ENCODE measurements at places on chromosomes 16 and 17.

- no peak for DNase-seq
Measured at GRCh38 chr16:50613964-50614474, 65.8 kb downstream of the NKD1 start.

DNA sequence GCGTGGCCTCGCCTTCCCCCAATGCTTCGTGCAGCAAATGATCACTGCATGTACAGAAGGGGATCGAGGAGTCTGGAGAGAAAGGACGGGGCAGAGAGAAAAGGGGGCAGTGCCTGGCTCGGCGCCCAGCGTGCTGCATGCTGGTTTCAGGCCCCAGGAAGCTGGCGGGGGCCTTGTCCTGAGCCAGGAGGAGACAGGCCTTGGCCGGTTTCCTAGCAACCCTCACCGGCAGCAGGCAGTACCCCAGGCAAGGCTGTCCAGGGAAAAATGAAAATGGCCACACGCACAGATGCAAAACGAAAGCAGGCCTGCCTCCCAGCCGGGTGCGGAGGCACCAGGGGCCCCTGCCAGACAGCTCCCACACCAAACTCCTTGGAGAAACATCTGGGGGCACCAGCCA is 126.3 kb downstream of the ZFHX3 start:
- DNase-seq = no peak

- DNase-seq = no peak
Measured at GRCh38 chr17:62091804-62092203, 26.7 kb upstream of the MED13 start.

DNA sequence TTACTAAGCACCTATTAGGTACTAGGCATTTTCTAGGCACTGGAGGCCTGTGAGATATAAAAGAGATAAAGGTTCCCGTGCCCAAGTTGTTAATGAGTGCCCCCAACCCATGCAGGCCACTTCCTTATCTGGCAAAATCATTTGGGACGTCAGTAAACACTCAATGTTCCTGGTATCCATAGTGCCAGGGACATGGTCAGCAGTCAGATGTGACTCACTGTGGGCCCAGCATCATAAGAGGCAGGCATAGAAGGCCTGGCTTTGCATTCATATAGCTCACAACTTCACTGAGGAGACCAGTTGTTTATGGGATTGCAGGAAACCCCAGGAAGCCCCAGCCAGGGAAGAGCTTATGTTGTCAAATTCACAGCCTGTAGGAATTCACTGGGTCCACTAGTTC is 81.1 kb downstream of the MRC2 start:
- DNase-seq = no peak

- no peak for DNase-seq
Measured at GRCh38 chr17:65323049-65323448, 185.9 kb downstream of the RGS9 start.

DNA sequence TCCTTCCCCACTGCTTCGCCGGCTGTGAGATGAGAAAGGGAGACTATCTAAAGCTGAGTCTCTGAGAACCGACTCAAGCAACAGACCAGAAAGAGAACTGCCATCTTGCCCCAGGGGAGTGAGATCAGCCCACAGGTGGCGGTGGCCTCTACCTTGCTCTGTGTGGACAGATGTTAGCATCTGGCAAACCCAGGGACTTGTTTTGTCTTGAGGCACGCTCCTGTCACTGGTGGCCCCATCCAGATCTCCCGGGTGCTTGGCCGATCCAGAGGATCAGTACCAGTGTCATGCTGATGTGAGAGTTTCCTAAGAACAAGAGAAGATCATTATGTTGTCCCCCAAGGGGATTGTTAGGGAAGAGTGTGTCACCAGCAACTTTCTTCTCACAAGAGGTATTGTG is 101.4 kb downstream of the CACNG3 start:
- no peak for DNase-seq

- no peak for DNase-seq
Measured at GRCh38 chr17:55527540-55528118, 16.4 kb upstream of the SMIM36 start.

DNA sequence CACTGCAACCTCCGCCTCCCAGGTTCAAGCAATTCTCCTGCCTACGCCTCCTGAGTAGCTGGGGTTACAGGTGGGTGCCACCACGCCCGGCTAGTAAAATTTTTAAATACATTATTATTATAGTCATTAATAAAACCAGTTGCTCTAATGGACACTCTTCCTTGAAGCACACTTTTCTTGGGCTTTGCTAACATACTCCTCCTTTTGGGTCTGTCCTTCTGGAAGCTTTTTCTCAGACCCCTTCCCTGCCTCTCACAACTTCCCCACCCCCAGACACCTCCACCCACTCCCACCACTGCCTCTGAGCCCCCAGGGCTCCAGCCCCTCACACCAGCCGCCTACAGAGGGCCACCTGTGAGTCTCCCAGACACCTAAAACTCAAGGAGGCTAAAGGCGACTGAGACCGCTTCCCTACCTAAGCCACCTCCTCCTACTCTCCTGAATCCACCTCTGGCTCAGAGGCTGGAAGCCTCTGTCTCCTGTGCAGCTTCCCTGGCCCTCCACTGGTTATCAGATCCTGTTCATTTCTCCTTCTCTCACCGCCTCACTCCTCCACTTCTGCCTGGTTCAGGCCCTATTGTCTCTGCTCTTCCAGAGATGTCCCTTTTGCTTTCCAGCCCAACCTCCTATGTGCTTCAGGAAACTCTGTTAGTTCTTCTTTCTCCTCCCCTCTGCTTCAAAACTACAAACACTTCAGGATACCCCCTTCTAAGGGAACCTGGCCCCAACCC is 2.1 kb upstream of the CUEDC1 start:
- DNase-seq = no peak

DNA sequence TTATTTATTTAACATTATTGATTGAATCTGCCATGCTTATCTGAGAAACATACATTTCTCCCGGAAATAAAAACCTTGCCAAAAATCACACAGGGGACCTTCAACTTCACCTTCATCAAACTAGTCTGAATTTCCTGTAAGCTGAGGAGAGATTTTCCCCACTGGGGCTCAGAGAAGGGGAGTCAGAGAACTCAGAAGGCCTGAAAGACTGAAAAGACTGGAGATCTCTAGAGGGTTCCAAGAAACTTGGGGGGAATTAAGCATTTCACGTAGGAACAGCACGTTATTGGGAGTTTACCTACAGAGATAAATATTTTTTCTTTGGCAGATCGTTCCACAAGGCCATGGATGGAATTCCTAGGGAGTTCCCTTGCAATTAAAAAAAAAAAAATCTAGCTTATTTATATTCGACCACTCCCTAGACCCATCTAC is 528 bp upstream of the NOL11 start:
- DNase-seq = no peak

- DNase-seq = peak; percentile 20
Measured at GRCh38 chr17:65559804-65560627, 1.4 kb downstream of the AXIN2 start.

- no peak for DNase-seq
Measured at GRCh38 chr17:8946476-8946875, 19.0 kb downstream of the PIK3R5 start.

GRCh38 chr17:73800893-73801292 is 156.6 kb upstream of the SDK2 start:
- peak; percentile 48 for DNase-seq

- DNase-seq = no peak
Measured at GRCh38 chr16:10743227-10743609, 424 bp upstream of the NUBP1 start.

- no peak for DNase-seq
Measured at GRCh38 chr17:81845361-81845760, 10.5 kb upstream of the PPP1R27 start.

GRCh38 chr17:61532826-61533225 is 58.2 kb downstream of the NACA2 start:
- DNase-seq = no peak

- no peak for DNase-seq
Measured at GRCh38 chr16:89867918-89868317, 5.5 kb upstream of the TCF25 start.

- DNase-seq = no peak
Measured at GRCh38 chr16:12614662-12615278, 188.9 kb downstream of the CPPED1 start.

DNA sequence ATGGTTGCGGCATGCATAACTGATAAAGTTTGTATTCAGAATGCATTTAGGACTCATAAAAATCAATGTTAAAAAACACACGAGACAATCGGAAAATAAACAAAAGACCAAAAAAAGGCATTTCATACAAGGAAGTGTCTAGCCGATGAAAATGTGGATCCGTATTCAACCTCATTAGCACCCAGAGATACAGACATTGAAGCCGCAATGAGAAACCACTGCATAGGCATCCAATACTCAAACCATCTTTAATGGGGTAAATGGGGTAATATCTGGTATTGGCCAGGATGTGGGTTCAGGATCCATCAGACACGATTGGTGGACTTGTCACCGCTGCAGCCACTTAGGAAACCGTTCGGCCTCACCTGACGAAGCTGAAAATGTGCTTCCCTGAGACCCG is 47.4 kb upstream of the ENPP7 start:
- no peak for DNase-seq

DNA sequence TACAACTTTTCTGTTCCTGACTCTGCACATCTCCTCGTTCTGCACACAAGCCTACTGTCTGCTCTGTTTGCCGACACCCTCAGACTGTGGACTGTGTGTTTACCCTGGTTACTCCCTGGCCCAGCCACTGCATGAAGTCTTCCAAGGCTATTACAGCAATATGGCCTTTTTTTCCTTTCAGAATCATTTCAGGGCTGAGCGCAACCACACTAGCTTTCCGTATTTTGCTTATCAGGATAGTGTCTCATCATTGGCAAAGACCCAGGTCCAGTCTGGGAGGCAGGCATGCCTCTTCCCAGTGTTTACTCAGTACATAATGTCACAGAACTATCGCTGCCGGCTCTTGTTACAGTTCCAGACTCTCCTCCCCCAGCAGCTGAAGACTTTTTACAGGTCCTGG is 10.1 kb downstream of the DNAH9 start:
- no peak for DNase-seq

GRCh38 chr17:82065193-82065637 is 389 bp downstream of the DUS1L start:
- DNase-seq = no peak

DNA sequence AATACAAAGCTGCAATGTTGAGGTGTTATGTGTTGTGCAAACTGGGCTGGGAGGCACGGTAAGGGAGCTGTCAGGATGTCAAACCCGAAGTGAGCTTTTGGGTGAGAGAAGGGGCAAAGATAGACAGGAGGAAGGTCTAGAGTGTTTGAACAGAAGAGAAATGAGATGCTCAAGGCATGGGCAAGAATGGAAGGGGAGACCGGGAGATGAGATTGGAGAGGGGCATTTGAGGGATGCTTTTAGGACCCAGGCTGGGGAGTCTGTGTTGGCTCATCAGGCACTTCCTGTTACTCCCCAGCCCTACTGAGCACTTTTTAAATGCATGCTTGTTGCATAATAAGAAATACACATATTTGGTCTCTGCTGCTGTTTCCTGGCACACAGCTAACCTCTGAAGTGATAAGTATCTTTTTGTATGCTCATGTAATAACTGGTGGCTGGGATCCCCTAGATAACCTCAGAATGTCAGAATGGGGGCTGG is 13.7 kb downstream of the UNC45B start:
- no peak for DNase-seq

GRCh38 chr17:60392845-60393702 is 1.1 kb upstream of the USP32 start:
- DNase-seq = peak; percentile 31

GRCh38 chr16:529012-529575 is 1.6 kb downstream of the CAPN15 start:
- DNase-seq = no peak

DNA sequence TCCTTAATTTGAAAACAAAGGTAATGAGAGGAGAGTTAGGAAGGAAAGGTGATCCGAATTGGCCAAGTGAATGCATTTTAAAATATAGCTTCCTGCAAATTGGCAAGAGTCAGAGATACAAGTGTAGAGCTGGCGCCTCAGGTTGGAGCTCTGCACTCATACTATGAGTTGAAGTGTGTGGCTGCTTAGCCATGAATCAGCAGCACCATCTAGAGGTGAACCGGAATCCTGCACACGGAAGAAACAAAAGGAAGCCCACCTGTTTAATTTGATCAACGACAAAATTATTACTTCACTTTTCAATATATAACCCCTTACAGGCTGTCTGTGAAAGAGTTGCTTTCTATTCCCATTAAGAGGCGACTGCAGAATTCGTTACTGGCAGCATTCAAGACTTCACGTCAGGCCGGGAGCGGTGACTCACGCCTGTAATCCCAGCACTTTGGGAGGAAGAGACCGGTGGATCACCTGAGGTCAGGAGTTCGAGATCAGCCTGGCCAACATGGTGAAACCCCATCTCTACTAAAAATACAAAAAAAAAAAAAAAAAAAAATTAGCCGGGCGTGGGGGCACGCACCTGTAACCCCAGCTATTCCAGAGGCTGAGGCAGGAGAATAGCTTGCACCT is 1253.7 kb upstream of the CDH8 start:
- DNase-seq = peak; percentile 47

DNA sequence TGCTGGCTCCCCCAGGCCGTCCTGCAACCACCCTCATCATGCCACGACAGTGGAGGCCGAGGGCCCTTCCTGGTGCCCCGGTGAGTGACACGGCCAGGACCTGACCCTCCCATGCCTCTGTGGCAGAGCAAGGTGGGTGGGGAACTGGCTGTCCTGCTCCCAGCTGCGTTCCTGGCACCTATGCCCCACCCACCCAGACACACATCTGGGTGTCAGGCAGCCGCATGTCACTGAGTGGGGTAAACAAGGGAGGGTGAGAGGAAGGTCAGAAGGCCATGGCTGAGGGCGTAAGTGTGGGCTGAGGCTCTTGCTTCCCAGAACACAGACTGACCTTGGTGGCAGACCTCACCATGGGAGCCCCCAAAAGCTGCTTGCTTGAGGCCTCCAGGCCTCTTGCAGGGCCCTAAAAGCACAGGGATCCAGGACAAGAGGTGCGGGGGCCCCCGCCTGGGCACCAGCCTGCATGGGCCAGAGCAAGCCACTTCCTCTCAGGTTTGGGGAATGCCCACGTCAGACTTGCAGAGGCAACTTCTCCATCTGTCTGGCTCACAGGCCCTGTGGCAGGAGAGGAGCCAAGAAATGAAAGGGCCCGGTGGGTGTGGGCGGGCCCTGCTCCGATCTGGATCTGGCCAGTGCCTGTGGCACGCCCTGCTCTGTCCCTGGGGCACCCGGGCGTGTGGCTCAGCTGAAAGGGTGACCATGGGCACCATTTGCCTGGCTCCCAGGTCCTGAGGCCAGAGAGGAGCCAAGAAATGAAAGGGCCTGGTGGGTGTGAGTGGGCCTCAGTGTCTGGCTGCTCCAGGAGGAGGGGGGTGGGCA is 3.9 kb upstream of the CCDC57 start:
- DNase-seq = no peak

- DNase-seq = no peak
Measured at GRCh38 chr16:77297996-77298395, 98.8 kb downstream of the SYCE1L start.

GRCh38 chr16:6852643-6853225 is 479.9 kb upstream of the RBFOX1 start:
- DNase-seq = no peak

GRCh38 chr17:53628011-53628410 is 194.7 kb upstream of the KIF2B start:
- no peak for DNase-seq

DNA sequence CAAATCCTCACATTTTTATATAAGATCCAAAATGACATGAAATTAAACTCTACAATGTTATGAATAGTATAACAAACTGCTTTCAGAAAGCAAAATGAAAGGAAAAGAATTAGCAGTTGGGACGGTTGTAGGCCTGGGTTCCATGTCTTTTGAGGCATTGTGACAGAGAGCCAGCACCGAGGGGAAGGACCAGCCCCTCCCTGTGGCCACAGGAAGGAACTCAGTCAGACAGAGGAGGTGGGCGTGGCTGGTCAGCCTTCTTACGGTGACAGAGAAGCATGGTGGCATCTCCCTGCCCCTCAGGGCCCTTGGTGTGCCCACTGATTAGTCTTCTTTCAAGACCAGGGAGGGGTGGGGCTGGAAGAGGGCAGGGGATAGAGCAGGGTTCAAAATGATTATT is 5.7 kb downstream of the ZNF319 start:
- no peak for DNase-seq

All from NCI-H748 treated with DMSO at 0.1 percent for 48 hours (cell line).